Stimulated activated naive B cell treated with anti-CD40 and anti-IgM and Interleukin-4, amounts not matched to agents 10 μg/mL and 1 μg/mL and 100 μg/mL, for 72 hours (primary cell): ENCODE measurements at places on chromosomes 1 and 21.

GRCh38 chr1:118073648-118074435 is 111.2 kb downstream of the SPAG17 start:
- no peak for DNase-seq

- no peak for DNase-seq
These were observed 14.7 kb upstream of the SSX2IP start for GRCh38 chr1:84704872-84705417.

- no peak for DNase-seq
These were observed 32.4 kb downstream of the ZBTB17 start for GRCh38 chr1:15943328-15943991.

- no peak for DNase-seq
These were observed 48.5 kb upstream of the IKBKE start for GRCh38 chr1:206421616-206422340.

GRCh38 chr21:37231249-37231645 is 35.9 kb downstream of the VPS26C start:
- DNase-seq, result no peak

GRCh38 chr1:153498746-153499145 is 37.0 kb downstream of the S100A6 start:
- DNase-seq, result no peak

DNA sequence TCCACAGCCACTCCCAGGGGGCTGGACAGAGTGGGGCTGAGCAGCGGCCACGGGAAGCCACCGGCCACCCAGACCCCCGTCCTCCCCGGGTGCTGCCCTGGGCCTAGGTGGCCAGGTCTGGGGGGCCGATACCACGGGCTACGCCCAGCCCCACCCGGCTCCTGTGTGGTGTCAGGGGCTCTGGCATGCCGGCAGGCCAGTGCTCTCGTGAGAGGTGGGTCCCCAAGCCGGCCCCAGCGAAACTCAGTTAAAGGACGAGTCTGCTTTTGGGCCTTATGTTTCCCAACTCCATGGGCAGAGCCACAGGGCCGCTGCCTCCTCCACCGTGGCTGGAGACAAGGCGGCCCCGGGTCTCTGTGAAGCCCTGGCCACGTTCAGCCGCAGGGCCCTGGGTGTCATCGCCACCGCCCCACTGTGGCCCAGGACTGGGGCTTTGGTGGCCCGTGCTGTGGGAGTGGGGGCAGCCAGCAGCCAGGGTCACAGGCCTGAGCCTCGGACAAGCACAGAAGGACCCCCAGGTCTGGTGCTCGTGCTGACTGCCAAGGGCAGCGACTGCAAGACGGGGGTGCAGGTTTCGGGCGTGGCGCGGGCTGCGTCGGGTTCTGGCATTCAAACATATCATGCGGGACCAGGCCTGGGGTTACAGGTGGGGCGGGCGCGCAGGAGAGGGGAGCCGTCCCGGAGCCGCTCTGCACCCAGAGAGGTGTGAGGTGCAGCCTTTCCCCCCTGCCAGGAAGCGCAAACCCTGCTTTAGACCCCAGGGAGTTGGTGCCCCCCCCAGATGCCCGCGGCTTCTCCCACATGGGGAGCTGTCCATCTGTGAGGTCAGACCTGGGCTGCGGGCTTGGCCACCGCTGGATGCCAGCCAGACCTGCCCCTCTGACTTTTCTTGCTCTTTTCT is 11.9 kb upstream of the C1orf159 start:
- DNase-seq, result no peak

DNA sequence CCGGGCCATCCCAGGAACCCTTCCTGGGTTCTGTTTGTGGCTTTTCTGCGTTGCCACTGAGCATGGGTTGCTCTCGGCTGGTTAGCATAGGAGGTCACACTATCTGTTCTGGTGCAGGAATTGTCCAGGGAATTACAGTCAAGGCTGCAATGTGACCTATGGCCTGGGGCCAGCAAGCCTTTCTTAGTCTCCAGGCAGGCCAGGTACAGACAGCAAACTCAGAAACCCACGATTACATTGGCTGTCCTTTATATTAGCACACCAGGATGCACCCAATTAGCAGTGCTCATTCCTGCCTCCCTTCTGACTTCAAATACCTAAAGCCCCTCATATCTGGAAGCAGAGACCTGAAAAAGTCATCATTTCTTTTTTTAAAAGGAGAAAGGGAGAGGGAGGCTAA is 55.2 kb downstream of the CD247 start:
- DNase-seq, result no peak

- DNase-seq, result peak; percentile 20
These were observed 15.3 kb downstream of the CD2 start for GRCh38 chr1:116769561-116769977.
